ENCODE measurements at places on chromosomes 6 and 20. TPM values are rescaled to one million over a fixed set of nuclear protein-coding genes. Genes with fewer than 3 reads are reported as not detected.

DNA sequence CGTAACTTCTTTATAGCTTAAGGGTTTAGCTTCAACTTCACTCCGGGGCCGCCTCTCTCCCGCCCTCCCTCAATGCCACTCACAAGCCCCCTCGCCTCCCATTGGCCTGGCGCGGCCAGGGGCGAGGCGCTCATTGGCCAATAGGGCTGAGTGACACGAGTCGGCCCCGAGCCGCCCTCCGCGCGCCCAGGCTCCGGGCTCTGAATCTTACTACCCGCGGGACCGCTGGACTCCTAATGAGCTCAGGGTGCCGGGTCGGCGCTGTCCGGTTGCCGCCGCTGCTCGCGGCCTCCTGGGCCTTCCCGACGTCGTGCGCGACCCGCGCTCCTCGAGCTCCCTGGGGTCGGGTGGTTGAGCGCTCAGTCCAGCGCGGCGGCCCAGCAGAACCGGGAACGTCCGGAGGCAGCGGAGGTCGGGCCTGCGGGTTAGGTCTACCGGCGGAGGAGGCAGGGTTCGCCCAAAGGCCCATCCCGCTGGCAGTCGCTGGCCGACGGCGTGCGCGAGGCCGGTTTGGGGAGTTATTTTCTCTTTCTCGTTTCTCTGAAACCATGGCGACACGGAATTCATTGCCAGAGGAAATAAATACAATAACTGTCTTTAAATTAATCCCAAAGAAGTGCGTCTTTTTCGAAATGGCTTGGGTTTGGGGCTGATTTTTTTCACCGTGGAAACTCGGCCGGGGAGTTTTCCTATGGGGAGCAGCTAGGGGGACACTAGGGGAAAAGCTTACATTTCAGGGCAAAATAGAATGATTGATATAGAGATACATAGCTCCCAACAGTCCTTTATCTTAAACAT, at the start of gene SIM1:
SIM1 (minus strand) TSS at position 19 of the 798 bp plus-strand sequence. CDS start 1,453 bp downstream, outside the sequence.
- DNase-seq, result peak; percentile 93

DNA sequence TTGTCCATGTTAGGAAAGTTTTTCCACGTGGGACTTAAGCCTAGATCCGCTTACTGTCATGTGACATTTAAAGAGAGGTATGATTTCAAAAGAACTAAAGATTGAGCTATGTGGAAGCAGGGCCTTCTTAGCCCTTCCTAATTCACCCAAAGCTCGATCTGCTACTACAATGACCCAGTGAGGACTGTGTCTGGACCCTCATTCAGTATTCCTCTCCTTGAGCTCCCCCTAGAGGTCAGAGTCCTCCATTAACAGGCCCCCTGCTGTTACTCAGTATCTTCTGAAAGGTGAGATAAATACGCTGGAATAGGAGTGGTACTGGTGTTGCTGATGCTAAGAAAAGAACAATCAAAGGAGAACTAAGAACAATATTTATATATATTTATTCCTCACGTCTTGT, 414.0 kb downstream of the GJA1 start:
- DNase-seq, result no peak

GRCh38 chr6:54244430-54244829, 63.8 kb upstream of the TINAG start:
- no peak for DNase-seq

DNA sequence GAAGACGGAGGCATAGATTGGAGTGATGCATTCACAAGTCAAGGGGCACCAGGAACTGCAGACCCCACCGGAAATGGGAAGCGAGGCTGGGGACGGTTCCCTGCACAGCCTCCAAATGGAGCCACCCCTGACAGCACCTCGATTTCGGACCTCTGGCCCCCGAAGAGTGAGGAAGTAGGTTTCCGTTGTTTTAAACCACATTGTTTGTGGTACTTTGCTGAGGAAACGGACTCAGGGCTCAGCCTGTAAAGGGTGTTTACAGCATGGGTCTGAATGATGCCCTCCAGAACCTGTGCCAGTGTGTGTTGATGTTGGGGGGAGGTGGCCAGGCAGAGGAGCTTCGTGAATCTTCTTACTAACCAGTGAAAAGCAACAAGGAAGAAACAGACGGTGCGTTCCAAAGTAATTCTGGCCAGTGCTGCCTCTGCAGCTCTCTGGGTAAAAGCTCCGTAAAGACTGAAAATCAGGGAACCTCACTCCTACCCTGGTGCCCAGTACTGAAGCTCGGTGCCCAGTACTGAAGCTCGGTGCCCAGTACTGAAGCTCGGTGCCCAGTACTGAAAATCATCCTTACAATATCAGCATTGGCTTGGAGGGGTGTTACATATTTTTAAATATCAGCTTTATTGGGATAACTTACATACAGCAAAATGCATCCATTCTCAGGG, 30.1 kb upstream of the CCR6 start:
- no peak for DNase-seq

ADGRB3 gene
- total RNA-seq, result 8.9 TPM

GRCh38 chr6:3755637-3756545, 4.4 kb upstream of the PXDC1 start:
- no peak for DNase-seq

PABPC1L gene
- total RNA-seq, result 65.3 TPM

Measured in osteocyte (in vitro differentiated cells).